Smooth muscle cell of the coronary artery (primary cell): ENCODE measurements at places on chromosomes 16 and 17. TPM values are rescaled to one million over a fixed set of nuclear protein-coding genes. Genes with fewer than 3 reads are reported as not detected.

TERB1 gene
- total RNA-seq, result 0.08 TPM in 1 of 2 replicates, not detected in the other

MPP2 gene
- 2.9 and 3.0 TPM in 2 replicates for total RNA-seq

NPIPA7 gene
- 0.23 and 0.59 TPM in 2 replicates for total RNA-seq

PRPSAP2 gene
- 28.7 and 60.1 TPM in 2 replicates for total RNA-seq

VAMP2 gene
- total RNA-seq, result 1.9 and 4.6 TPM in 2 replicates
